ENCODE measurements at places on chromosomes 12 and 14. TPM values are rescaled to one million over a fixed set of nuclear protein-coding genes. Genes with fewer than 3 reads are reported as not detected.

The DBX2 gene
- not detected for total RNA-seq

DNA sequence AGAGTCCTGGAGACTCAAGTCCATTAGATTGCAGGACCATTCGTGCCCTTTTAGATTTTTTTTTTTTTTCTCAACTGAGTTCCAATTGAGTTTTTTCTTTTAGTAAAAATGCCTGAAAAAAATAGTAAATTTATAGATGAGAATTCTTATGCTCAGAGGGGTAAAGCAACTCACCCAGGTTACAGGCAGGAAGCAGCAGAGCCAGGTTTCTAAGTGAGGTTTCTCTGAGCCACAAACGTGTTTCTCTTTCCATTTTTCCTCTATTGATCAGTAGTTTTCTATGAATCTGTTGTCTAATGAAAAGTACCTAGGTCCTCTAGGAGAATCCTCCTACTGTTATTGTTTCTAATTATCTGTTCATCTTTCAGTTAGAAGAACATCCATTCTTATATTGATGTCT lies 66.4 kb upstream of the C12orf71 start:
- H3K4me3 ChIP-seq, result no peak overlapping the region
- DNase-seq, result no peak
- H3K4me1 ChIP-seq, result no peaks in the 10 kb centered on the region
- no peaks in the 10 kb centered on the region for H3K27me3 ChIP-seq
- no peak overlapping the region for H3K27ac ChIP-seq
- H3K36me3 ChIP-seq, result no peaks in the 10 kb centered on the region

GRCh38 chr12:20006871-20007730 lies 361.2 kb upstream of the PDE3A start:
- H3K27me3 ChIP-seq, result no peaks in the 10 kb centered on the region
- no peaks in the 10 kb centered on the region for H3K36me3 ChIP-seq
- H3K27ac ChIP-seq, result no peak overlapping the region
- no peak overlapping the region for H3K4me3 ChIP-seq
- no peaks in the 10 kb centered on the region for H3K4me1 ChIP-seq
- no peak for DNase-seq

- H3K4me3 ChIP-seq, result peak overlapping the region; percentile 22
- H3K4me1 ChIP-seq, result no peaks in the 10 kb centered on the region
- peaks cover 6% of the 10 kb centered on the region for H3K27me3 ChIP-seq
These were observed 31.7 kb downstream of the RASAL1 start for GRCh38 chr12:113103756-113104450.
